ENCODE measurements at places on chromosomes 1 and 21.

DNA sequence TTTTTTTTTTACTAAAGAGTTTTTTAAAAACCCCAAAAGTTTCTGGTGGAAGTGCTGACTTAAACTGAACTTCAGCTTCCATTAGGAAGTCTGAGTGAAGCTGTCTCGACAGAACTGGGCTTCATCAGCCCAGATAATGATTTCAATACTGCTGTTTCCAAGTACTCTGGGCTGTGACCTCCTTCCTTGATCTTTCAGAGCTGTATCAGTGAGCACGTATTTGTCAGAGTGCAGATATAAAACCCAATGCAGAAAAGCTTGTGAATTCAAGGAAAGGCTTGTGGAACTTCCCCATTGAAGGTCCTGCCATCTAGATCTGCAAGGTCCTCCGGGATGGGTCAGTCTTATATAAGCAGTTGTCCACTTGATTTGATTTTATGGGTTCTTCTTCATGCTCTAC is 50.1 kb upstream of the RGS21 start:
- DNase-seq, result no peak

- DNase-seq, result no peak
Measured at GRCh38 chr1:192592981-192593708, 17.6 kb downstream of the RGS1 start.

- no peak for DNase-seq
Measured at GRCh38 chr1:147547065-147547464, 5.8 kb downstream of the BCL9 start.

GRCh38 chr1:224053456-224053855 is 60.5 kb upstream of the FBXO28 start:
- no peak for DNase-seq

DNA sequence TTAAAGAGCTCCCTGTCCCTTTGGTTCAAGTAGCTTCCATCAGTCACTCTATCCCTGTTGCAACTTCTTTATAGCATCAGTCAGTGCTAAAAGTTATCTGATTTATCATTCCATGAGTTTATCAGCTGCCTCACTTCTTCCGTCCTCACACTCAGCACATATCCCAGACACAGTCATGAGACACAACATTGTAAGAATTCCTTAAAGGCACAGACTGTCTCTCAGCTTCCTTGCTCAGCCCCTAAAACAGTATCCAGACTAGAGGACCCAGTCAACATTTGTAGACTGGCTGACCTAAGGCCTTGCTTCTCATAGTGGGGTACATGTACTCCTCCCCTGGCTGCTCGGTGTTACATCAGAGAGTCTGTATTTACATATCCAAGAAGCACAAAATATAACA is 164.9 kb upstream of the ADGRL2 start:
- no peak for DNase-seq

DNA sequence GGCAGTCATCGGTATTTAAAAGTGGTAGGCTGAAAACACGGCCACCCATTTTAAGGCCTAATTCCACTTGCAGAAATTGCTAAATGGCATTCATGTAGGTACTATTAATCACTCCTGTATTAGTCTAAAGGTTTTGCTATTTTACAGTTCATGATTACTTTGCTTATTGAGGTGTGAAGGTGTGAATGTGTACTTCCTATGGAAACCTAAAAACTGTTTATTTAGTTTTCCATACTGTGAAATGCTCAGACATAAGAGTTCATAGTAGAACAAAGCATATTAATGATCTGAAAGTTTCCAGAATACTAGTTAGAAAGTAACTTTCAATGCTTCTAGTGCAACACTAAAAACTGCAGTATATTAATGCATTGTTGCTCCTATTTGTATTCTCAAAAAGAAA is 69.8 kb downstream of the ITGB3BP start:
- no peak for DNase-seq

DNA sequence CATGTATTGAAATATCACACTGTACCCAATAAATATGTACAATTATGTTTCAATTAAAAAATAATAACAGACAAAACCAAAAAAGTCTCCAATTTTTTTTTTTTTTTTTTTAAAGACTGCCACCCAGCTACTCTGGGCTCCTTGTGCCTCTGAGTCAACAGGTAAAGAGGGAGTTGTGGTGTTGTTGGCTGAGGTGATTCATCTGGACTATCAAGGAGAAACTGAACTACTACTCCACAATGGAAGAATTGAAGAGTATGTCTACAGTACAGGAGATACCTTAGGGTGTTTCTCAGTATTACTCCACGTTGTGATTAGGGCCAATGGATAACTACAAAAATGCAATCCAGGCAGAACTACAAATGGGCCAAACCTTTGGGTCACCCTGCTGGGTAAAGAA is 67.9 kb downstream of the SCMH1 start:
- no peak for DNase-seq

GRCh38 chr21:30932686-30933085 is 51.3 kb upstream of the KRTAP11-1 start:
- DNase-seq, result no peak

- no peak for DNase-seq
Measured at GRCh38 chr1:218547957-218548730, 203.0 kb downstream of the TGFB2 start.

DNA sequence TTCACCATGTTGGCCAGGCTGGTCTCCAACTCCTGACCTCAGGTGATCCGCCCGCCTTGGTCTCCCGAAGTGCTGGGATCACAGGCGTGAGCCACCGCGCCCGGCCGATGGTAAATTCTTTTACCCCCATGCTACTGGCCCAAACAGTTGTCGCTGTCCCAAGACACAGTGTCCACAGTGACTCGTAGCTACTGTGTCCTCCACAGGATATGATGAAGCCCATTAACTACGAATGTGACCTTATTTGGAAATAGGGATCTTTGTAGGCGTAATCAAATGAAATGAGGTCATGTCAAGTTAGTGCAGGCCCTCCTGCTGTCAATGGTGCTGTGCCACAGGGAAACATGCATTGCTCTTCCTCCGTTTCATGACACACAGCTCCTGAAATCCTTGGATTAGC is 8.5 kb downstream of the FNDC10 start:
- DNase-seq, result no peak

DNA sequence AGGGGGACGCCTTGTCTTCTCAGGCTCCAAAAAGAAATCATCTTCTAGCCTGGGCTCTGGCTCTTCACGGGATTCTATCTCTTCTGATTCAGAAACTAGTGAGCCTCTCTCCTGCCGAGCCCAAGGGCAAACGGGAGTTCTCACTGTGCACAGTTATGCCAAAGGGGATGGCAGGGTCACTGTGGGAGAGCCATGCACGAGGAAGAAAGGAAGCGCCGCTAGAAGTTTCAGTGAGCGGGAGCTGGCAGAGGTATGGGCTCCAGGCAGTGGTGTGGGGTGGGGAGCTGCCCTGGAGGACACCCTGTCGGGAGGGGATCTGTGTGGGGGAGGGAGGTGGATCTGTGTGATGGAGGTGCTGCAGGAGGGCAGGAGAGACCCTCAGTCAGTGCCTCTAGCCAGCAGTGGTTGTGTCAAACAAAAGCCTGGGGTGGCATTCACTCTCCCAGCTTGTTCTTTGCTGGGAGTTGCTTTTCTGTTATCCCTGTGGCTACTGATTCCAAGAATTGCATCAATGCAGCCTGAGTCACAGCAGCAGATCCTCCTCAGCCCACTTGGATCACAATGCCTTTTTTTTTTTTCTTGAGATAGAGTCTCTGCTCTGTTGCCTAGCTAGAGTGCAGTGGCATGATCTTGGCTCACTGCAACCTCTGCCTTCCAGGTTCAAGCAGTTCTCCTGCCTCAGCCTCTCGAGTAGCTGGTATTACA is 21.8 kb downstream of the KDM4A start:
- no peak for DNase-seq

DNA sequence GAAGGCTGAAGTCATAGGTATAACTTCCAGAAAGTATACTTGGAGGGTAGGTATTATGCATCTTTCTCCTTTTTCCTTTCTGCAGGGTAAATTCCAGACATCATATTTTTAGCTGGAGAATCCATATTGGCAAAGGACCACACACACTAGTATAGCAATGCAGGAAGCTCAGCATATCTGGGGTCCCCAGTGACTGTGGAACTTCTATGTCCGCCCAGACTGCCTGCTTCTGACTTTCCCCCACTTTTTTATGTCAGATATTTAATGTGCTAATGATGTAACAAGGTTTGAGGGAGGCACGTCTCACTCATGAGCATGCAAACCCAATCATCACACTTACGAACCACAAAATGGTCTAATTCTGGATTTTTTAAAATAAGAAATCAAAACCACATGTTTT is 90.4 kb downstream of the BACH1 start:
- no peak for DNase-seq

GRCh38 chr1:46675549-46676314 is 4.1 kb downstream of the TEX38 start:
- no peak for DNase-seq

DNA sequence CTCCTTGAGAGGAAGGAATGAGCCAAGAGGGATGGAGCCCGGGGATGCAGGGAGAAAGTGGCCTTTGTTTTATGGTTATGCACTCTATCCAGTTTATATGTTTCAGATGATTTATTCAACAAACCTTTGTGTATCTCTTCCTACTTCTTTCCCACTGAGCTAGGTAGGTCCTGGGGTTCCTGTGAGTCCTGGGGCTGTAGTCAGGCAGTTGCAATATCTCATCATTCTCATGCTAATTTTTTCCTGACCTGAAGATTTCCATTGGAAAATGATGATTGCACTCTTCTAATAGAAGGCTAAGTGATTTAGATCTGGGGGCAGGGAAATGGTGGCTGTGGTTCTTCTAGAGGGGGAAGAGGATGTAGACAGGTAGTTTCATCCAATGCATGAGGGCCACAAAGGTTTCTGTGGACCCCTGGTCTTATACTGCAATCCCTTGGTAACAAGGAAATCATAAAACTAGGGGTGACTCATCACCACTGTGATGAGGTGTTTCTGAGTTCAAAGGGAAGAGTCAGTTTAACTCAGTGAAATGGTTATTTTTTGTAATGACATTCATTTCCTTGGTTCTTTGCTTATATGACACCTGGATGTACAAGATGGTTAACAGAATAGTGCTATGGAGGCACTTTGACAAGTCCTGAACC is 20.2 kb downstream of the B3GALT5 start:
- peak; percentile 87 for DNase-seq

GRCh38 chr1:21451212-21451611 is 11.3 kb downstream of the NBPF3 start:
- DNase-seq, result no peak

- DNase-seq, result no peak
Measured at GRCh38 chr1:45842786-45843185, 39.4 kb downstream of the MAST2 start.

GRCh38 chr1:111030590-111030989 is 66.9 kb upstream of the LRIF1 start:
- peak; percentile 67 for DNase-seq
